ENCODE measurements at places on chromosomes 3 and 15. TPM values are rescaled to one million over a fixed set of nuclear protein-coding genes. Genes with fewer than 3 reads are reported as not detected.
A peak's percentile ranks its signal among the peaks of the same experiment; 100 is the strongest.

DNA sequence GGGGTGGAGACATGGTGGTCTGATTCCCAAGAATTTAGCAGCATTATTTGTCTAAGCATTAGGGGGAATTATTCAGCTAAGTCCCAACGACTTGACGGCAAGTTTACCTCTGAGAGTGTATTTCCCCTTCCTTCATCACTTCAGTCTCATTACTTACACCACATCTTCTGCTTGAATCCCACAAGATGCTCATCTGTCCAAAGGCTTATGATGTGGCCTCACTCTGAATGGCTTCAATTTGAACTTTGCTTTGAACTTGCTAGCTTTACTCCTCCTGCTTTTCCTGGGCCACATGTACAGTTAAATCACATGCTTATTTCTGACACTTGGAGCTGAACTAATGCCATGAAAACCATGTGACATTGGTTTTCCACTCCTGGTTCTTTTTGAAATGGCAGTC lies 231.3 kb upstream of the SATB1 start:
- no peak for DNase-seq

DNA sequence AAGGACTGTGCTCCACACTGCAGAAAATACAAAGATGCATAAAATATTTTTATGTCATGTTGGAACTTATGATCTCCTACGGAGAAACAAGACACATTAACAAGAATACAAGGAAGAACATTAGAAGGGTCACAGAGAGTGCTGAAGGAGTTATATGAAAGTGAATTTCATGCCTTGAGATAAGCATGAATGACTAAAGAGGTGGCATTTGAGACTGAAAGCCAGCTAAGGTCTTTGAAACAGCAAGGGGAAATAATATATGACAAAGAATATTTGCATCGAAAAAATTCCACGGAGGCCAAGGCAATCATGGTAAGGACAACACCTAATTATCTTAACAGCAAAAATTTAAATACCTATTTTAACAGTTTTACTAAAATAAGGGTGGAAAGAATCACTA lies 12.5 kb downstream of the GSK3B start:
- DNase-seq = no peak

- no peak for DNase-seq
Measured at GRCh38 chr3:97885931-97886824, 64.4 kb downstream of the CRYBG3 start.

GRCh38 chr3:124797426-124797945 lies 67.2 kb downstream of the UMPS start:
- DNase-seq = no peak

GRCh38 chr3:114338651-114339357 lies 45.0 kb downstream of the TIGIT start:
- no peak for DNase-seq

Gene PIGZ
- 143 TPM for total RNA-seq

Gene ESYT3
- 6.0 TPM for total RNA-seq

GRCh38 chr3:194189243-194189791 lies 53.4 kb downstream of the HES1 start:
- no peak for DNase-seq

Gene ZBED2
- not detected for total RNA-seq

Gene GOLGA6L9
- total RNA-seq = 5.7 TPM

Gene TPM1
- total RNA-seq = 775 TPM

DNA sequence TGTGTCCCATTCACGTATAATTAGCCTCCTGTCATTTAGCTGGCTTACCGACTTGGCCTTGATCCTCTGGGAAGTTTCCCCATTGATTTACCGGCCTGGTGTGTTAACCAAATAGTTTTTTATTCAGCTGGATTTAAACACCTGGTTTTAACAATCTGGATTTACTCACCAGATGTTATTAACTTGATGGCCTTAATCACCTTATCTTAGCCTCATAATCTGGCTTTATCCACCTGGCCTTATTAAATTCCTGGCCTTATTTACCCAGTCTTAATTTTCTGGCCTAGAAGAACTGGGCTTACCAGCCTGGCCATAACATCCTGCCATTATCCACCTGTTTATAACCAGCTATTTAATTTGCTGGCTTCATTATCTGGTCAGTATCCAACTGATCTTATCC lies 89.9 kb downstream of the IL12A start:
- no peak for DNase-seq

DNA sequence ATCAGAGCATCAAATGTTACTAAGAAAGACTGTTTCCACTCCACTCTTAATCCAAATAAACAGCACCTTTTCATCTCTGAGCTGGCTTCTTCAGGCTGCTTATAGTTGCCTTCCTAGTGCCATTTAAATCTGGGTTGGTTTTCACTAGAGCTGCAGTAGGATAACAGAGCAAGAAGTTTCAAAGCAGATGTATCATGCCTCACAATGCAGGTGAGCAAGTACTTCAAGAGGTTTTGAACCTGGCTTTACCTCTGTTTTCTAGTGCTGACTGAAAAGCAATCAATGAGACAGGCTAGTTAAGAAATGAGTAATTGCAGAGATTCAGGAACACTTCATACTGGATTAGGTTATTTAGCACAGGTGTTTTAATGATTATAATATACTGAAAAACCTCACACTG lies 147.7 kb upstream of the SATB1 start:
- no peak for DNase-seq

Gene TF
- 1.1 TPM for total RNA-seq

DNA sequence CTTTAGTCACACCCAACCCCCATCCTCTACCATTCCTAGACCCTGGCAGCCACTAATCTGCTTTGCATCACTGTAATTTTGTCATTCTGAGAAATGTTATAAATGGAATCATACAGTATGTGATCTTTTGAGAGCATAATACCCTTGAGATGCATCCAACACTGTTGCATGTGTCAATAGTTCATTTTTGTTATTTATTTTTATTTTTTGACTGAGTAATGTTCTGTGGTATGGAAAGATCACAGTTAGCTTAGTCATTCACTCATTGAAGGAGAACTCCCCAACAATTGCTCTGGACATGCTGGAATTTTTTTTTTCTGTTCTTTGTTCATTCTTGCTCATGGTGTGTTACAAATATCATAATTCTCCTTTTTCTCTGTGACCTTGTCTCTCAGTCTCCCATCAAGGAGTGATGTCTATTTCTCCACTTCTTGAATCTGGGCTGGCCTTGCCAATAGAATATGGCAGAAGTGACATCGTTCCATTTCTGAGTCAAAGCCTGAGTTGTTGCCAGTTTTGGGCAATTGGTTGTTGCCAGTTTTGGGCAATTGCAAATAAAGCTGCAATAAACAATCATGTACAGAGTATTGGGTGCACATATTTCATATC lies 6.8 kb upstream of the ADPGK start:
- DNase-seq = no peak

DNA sequence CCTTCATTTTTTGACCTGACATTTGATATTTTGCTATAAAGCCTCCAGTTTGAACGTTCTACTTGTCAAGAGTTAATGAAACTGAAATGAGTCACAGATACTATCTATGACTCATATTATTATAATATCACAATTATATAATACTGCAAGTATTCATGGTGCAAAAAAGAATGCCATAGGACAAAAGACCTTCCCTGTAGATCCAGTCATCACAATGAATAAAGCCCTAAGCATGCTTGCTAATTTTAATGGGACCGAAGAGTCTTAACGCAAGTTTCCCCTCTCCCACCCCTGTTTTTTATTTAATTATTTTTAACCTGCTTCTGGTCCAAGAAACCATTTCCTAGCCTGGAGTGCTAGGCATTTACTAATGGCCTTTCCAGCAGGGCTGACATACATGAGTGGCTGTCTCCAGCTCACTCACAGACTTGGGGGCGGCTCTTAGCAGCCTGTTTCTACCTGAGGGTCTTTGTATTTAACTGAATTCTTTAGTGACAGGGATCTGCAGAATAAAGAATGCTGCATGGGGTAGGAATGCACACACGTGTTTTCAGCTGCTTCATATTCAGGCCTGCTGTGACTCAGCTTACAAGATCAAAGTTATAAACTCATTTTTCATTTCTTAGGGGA lies 61.2 kb downstream of the THBS1 start:
- no peak for DNase-seq

Gene FGD5
- total RNA-seq = 6.6 TPM

GRCh38 chr3:74693696-74694393 lies 79.4 kb upstream of the CNTN3 start:
- DNase-seq = no peak

DNA sequence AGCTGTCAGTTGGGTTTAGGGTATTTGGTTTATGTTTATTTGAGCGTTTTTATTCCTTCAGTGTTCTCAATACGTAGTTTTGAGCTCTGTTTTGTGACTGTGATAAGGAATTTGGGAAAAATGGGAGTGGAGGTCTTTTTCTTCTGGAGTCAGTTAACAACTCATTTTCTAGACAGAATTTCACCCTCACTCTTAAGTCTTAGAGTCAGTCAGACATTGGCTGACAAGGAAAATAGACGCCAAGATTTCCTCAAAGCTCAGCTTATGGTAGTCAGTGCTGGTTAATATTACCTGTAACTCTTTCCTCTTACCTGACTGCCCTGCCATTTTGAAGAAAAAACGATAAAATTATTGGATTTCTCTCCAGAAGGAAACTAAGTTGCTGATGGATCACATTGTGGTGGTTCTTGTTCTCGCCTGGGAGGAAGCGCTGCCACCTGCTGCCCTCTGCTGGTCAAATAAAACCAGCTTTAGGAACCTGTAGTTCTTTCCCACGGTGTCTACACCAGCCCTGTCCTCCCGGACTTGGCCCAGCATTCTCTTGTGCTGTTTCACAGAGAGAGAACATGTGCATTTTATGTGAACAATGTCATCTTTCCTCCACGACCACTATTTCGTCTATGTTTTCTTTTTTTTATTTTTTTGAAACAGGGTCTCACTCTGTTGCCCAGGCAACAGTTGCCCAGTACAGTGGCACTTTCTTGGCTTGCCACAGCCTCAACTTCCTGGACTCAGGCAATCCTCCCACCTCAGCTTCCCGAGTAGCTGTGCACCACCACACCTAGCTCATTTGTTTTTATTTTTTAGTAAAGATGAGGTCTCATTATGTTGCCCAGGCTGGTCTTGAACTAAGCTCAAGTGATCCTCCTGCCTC lies 41.4 kb upstream of the UMPS start:
- peak; percentile 83 for DNase-seq

GRCh38 chr15:75695634-75696310 lies 16.9 kb downstream of the CSPG4 start:
- DNase-seq = no peak

Gene FOXB1
- total RNA-seq = not detected

DNA sequence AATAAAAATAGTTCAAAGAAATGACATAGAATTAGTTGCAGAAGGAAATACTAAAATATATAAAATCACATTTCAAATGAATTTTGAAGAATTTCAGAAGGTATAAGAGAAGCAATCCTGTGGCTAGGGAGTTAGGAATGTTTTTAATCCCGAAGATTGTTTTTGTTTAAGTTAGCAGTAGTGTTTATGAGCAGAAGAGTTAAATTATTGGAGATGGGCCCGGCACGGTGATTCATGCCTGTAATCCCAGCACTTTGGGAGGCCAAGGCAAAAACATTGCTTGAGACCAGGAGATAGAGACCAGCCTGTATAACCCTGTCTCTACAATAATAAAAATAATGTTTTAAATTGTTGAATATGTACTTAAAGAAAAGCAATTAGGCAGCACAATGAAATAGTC lies 432.5 kb downstream of the MFSD1 start:
- DNase-seq = no peak

Gene RTP4
- not detected for total RNA-seq

GRCh38 chr15:86229306-86229705 lies 149.6 kb downstream of the AGBL1 start:
- DNase-seq = no peak

Gene CKMT1A
- 150 TPM for total RNA-seq

DNA sequence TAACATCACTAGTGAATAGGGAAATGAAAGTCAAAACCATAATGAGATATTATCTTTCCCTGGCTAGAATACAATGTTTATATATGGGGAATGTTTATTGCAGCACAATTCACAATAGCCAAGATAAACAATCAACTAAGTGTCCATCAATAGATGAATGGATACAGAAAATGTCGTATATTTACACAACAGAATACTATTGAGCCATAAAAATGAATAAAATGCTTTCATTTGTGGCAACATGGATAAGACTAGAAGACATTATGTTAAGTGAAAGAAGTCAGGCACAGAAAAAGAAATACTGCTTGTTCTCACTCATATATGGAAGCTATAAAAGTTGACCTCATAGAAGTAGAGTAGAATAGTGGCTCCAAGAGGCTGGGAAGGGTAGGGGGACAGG lies 65.2 kb downstream of the SLC9C1 start:
- no peak for DNase-seq

- no peak for DNase-seq
Measured at GRCh38 chr3:133888726-133889340, 6.8 kb downstream of the RAB6B start.

- no peak for DNase-seq
Measured at GRCh38 chr3:45267097-45267496, 41.0 kb upstream of the TMEM158 start.

DNA sequence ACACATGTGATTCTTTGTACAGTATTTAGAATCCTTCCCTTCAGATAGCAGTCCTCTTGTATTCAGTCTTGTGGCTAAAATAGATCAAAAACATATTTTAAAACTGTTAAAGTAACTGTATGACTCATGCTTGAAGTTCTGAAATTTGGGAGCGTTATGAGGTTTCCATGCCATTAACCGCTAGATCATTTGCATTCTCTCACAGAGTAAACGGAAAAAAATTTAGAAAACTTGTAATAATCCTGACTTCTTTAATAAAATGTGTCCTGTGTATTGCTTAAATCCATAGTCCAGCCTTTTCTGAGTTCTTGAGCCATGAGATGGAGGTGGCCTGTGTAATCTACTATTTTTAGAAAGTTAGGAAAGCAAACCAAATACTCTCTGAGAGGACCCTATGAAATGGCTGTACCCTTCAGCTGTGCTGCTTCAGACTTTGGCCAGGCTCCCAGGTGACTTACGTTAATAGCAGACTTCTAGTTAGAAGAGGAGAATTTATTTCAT lies 33.8 kb downstream of the MBNL1 start:
- peak; percentile 55 for DNase-seq

GRCh38 chr3:57006949-57007419 lies 53.5 kb upstream of the SPATA12 start:
- DNase-seq = no peak

All from transverse colon (tissue), 4 donors.